Left colon (tissue), 2 donors: ENCODE measurements at places on chromosomes 7 and 10. TPM values are rescaled to one million over a fixed set of nuclear protein-coding genes. Genes with fewer than 3 reads are reported as not detected.
A peak's percentile ranks its signal among the peaks of the same experiment; 100 is the strongest.

DNA sequence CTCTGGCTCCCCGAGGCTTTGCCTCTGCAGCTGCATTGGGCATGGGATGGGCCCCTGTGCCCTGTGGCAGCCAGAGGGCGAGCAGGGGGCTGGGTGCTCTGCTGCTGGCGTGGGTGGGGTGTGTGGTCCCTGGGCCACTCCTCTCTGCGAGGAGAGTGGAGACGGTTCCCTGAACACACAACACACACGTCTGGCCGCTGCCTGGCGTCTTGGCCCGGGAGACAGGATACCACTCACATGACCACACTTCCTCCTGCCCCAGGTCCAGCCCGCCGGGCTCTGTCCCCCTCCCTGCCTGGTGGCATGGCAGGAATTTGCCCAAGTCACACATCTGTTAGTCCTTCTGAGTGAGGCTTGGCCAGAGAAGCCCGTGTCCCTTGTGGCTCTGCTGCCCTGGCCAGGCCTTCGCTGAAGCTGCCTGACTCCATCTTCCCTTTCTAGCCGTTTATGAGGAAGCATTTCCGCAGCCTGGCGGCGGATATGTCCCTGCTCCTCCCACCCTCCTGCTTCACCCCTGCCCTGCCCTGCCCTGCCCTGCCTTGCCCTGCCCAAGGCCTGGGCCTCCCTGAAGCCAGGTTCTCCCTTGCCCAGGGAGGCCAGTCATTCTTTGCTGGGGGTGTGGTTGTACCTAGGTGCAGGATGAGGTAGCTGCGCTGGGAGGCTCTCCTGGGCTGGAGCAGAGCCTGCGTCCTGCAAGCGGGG is 3.0 kb downstream of the BRI3 start:
- DNase-seq: peak; percentile 85

GRCh38 chr10:72697716-72698115 is 5.8 kb downstream of the MCU start:
- DNase-seq: no peak

- DNase-seq: no peak
These were observed 158.0 kb downstream of the KCNMA1 start for GRCh38 chr10:77479586-77479985.

DNA sequence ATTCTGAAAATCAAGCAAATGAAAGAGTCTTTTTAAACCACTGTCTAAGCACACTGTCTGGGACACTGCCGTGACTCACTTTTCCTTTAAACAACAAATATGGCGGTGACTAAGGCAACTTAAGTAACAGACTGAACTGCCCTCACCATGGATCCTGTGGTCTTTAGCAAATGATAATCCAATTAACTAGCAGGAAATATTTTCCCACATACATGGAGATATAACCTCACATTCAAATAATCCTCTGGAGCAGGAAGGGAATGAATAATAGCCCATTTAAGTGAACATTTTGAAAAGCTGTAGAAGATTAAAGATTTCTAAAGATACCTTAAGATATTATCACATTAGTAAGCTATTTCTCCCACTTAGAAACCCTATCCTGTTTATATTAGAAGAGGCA is 40.3 kb upstream of the LRRC17 start:
- DNase-seq: no peak

Gene RNF148
- 1.0 TPM for total RNA-seq

Gene BLNK
- 24.9 TPM for total RNA-seq

Gene RNF32
- total RNA-seq: 3.6 TPM
